B cell (primary cell): ENCODE measurements at places on chromosomes 3 and 15. TPM values are rescaled to one million over a fixed set of nuclear protein-coding genes. Genes with fewer than 3 reads are reported as not detected.

GRCh38 chr3:13110678-13111116, 37.5 kb upstream of the IQSEC1 start:
- peak; percentile 98 for DNase-seq

DNA sequence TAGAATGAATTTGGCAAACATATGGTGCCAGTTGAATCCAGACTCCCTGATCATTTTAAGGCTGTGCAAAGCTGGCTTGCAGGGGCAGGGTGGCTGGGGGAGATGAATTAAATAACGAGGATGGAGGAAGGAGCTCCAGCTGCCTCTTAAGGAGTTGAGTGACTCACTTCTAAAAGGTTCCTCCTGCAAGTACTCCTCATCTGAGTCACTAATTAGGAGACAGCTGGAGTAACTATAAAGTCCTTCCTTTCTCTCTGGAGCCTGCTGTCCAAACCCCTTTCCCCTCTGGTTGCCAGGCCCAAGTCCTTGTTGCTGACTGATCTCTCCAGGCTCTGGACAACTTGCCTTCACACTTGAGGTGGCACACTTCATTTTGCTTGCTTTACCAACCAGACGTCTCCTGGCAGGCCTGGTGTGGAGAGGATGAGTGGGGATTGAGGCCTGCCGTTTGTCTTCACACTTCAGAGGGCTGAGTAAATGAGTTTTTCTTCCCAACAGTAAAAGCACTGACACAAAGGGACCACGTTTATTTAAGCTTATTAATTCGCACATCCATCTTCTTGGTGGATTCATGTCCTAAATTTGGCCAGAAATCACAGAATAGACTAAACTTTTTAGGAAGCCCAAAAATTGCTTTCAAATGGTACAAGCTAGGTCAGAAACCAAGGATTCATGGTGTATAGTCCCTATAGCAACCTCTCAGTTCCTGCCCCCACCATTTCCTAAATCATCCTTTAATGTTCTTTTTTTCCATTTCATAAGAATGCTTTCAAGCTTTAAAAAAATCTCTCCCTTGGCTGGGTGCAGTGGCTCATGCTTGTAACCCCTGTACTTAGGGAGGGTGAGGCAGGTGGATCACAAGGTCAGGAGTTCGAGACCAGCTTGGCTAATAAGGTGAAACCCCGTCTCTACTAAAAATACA, 90.5 kb upstream of the MYRIP start:
- DNase-seq, result no peak

DNA sequence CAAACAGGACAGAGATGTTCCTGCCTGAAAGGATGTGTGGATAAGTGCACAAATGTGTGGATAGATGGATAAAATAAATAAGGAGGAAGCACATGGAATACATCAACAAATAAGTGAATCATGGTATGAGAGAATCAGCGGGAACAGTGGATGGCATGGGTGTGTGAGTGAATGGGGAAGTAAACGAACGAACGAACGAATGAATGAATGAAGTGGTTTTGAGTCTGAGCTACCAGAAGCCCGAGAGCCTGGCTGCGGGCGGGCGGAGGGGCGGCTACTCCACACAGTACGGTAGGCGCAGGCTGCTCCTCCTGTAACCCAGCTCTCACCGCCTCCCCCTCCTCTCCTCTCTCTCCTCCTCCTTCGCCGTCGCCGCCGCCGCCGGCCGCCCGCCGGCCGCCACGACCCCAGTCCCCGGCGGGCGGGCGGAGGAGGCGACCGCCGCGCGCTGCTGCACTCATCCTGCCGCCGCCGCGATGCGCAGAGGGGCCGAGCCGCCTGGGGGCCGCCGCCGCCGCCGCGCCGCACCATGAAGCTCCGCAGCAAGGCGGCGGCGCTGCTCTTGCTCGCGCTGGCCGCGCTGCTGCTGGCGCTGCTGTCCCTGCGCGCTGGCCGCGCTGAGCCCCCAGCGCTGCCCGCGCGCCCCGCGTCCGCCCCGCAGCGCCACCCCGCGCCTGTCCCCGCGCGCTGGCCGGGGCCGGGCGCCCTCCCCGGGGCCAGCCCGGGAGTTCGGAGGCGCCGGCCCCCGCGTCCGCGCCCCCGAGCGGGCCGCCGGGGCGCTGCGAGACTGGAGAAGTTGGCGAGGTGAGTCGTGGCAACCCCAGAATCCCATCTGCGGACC, at the start of gene GXYLT2:
TSS of gene GXYLT2 (plus strand) at position 342 of the 841 bp plus-strand sequence. CDS start at position 530, 188 bp downstream.
- DNase-seq, result peak; percentile 34

GRCh38 chr15:87047203-87047965, 967.7 kb downstream of the AGBL1 start:
- DNase-seq, result no peak

GRCh38 chr3:29637068-29637467, 356.2 kb downstream of the RBMS3 start:
- no peak for DNase-seq

GRCh38 chr3:174958671-174959328, 99.7 kb downstream of the NAALADL2 start:
- no peak for DNase-seq

DNA sequence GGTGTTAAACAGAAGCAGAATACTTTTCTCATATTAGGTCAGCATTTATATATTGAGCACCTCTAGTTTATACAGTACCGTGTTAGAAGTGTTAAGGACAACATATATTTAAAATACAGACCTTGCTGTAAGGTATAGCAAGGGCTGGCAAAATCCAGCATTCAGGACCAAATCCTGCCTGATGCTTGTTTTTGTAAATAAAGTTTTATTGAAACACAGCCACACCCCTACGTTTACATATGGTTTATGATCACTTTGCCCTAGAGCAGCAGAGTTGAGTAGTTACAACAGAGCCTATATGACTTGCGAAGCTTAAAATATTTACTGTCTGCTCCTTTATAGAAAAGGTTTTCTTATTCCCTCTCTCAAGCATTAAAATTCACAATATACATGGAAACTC, 877.3 kb downstream of the MCTP2 start:
- no peak for DNase-seq

Gene GALNT15
- total RNA-seq, result 0.10 TPM in 1 of 2 replicates, not detected in the other

Gene TJP1
- 0.10 TPM in 1 of 2 replicates, not detected in the other for total RNA-seq

DNA sequence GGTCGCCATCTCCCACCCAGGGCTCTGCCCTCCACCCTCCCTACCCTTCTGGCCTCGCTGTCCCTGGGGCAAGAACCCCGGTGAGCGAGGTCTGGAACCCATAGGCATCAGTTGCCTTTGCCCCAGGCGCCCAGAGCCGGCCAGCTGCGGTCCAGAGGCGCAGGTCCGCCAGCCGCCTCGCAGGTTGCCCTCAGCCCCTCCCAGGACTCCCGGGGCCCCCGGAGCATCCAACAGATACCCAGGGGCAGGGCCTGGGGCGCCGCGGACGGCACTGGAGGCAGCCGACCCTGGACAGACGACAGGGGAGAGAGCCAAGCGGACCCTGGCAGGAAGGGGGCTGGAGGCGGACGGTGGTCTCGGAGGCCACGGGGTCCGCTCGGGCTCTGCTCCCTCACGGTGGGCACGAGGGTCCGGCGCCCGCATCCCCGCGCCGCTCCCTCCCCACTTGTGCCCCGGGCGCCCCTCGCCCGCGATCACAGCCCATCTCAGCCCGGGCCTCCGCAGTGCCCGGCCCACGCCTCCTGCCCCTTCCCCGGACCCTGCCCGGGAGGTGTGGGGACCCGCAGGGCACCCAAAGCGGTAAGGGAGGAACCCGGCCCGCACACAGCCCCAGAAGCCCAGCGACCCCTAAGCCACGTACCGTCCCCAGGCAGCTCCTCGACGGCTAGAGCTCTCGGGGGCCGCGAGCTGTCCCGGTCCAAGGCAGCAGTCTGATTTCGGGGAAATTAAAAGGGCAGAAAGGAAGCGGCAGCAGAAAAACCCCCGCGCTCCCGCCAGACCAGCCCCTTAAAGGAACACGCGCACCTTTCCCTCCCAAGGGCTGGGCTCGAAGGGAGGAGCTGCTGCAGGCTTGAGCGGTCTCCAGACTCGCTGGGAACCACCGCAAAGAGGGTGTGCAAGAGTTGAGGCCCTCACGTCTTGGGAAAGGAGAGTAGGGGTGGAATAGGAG, at the start of gene HAPLN3:
TSS of gene HAPLN3 (minus strand) at position 726 of the 949 bp plus-strand sequence. CDS start 8,246 bp downstream, outside the sequence.
- DNase-seq, result peak; percentile 52

- no peak for DNase-seq
These were observed 29.4 kb downstream of the CD200R1L start for GRCh38 chr3:112817271-112817670.

Gene PLSCR1
- total RNA-seq, result 44.6 and 50.5 TPM in 2 replicates

DNA sequence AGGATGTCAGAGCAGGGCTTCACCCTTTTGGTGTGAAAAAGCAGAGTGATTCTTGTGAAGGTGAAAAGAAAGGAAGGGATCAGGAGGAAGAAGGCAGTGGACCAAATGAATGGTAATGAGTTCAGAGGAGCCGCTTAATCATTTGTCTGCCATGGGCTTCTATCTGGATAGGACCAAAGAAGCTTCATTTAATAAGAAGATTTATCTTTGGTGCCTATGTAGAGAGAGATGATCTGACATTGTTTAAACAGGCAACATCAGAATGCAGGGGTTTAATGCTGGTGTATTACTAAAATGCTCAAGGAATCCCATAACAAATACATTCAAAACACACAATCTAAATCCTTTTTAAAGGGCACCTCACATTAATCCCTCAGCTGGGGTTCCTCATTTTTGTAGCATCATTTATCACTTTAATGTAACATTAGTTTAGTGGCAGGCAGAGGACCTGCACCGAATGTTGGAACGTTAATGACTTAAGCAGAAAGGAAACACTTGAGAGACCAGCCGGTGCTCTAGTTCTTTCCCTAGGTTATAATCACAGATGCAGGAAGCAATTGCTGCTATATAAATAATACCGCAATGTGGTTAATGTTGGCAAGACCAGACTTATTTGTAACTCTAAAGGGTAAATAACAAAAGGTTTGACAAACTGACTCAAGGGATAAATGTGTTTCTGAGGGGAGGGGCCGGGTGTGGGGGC, 27.9 kb upstream of the IL1RAP start:
- DNase-seq, result no peak

DNA sequence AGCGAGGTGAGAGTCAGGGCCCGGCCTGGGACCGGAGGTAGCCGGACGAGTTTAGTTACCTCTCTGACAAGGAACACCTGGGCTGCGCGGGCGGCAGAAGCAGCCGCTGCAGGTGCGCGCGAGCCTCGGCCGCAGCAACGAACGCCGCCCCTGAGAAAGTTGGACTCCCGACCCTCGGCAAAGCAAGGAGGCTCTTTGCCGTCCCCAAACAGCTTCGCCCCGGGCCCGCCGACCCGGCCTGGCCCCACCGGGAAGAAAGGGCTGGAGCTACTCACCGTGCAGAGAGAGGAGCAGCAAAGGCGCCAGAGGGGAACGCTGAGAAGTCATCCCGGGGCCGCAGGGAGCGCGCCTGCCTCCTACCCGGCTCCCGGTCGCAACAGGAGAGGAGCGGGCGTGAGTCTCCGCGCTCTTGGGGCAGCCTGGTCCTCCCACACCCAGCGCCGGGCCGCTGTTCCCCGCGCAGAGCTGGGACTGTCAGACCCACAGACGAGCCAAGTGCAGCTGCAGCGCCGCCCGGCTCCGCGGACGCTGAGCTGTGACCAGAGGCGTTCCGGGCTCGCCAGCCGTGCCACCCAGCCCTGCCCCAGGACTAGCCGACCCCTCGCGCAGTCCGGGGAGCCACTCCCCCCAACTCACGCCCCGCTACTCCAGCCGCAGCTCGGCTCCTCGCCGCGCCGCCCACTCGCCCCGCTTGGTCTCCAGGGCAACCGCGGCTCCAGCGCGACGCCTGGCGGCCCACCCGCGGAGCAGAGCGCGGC, at the start of gene IGSF11:
TSS of gene IGSF11 (minus strand) at position 591 of the 758 bp plus-strand sequence. CDS start at position 327, 264 bp downstream.
- DNase-seq, result peak; percentile 60

- no peak for DNase-seq
These were observed 70.3 kb downstream of the SENP2 start for GRCh38 chr3:185656321-185656840.

Gene SH3GL3
- total RNA-seq, result not detected in 2 replicates

DNA sequence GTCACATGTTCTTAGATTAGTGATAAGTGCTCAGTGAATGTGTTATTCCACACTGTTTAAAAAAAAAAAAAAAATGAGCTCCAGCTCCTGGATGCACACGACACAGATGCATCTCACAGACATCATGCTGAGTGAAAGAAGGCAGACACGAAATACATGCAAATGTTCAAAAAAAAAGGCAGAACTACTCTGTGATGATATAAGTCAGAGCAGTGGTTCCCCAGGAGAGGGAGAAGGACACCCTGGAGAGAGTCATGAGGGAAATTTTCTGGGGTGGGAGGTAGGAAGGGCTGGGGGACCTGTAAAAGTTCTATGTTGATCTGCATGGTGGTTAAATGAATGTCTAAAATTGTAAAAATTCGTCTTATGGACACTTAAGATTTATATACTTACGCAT, 4.3 kb downstream of the CSRNP1 start:
- peak; percentile 69 for DNase-seq

Gene AGTR1
- total RNA-seq, result not detected in 2 replicates

- DNase-seq, result no peak
These were observed 222.0 kb upstream of the GAP43 start for GRCh38 chr3:115401298-115401697.
